ENCODE measurements at places on chromosomes 2 and 18. TPM values are rescaled to one million over a fixed set of nuclear protein-coding genes. Genes with fewer than 3 reads are reported as not detected.

DNA sequence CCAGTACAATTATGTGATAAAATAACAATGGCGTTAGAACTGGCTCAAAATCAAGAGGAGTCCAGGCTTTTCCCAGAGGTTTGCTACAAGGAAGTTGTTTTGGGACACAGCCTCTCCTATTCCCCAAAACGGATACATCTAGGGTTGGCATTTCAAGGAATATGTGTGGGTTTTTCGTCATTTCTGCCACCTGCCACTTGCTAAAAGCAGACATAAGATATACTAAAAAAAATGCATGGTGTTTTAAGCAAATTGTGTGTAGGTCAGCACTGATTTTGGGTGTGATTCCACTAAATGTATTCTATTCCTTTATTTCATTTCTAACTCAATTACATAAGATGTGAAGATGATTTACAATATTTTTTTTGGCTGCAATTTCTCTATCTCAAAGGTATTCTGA lies 36.4 kb upstream of the GCG start:
- H3K27me3 ChIP-seq, result no peaks in the 10 kb centered on the region
- DNase-seq, result no peak
- H3K4me3 ChIP-seq, result no peak overlapping the region
- H3K36me3 ChIP-seq, result no peaks in the 10 kb centered on the region
- no peak overlapping the region for H3K27ac ChIP-seq

DNA sequence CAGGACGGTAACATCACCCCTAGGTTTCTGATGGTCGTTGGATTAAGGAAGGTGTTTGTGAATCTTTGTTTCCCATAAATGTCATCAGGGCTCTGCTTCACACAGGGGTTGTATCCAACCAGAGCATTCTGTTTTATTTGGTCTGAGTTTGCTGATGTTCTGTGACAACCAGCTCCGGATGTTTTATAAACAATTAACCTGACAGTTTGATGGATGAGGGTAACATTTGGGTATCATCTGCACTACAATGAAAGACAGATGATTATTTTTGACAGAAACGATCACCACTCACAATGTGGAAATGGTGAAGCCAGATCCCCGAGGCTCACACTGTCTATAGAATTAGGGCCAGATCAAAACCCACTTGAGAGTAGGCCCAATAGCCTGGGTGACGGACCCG lies 107.1 kb downstream of the CDC42EP3 start:
- no peak for DNase-seq
- no peaks in the 10 kb centered on the region for H3K27me3 ChIP-seq
- H3K4me1 ChIP-seq, result peaks cover 6% of the 10 kb centered on the region
- no peaks in the 10 kb centered on the region for H3K36me3 ChIP-seq
- H3K27ac ChIP-seq, result no peak overlapping the region
- no peak overlapping the region for H3K4me3 ChIP-seq

- H3K27ac ChIP-seq, result no peak overlapping the region
- H3K27me3 ChIP-seq, result no peaks in the 10 kb centered on the region
- peaks cover 1% of the 10 kb centered on the region for H3K4me1 ChIP-seq
- DNase-seq, result no peak
Observed at GRCh38 chr18:75871596-75871995, 444.1 kb upstream of the SMIM21 start.

Gene CYRIA
- 10.2 TPM for total RNA-seq

Gene GPAT2
- 1.6 TPM for total RNA-seq

All from ovary (tissue), 10 donors.